SJSA1 (cell line): ENCODE measurements at places on chromosomes 16 and 17. TPM values are rescaled to one million over a fixed set of nuclear protein-coding genes. Genes with fewer than 3 reads are reported as not detected.

GRCh38 chr17:72930031-72930430, 162.5 kb downstream of the SLC39A11 start:
- DNase-seq, result no peak

PYY gene
- not detected in 2 replicates for total RNA-seq

DNA sequence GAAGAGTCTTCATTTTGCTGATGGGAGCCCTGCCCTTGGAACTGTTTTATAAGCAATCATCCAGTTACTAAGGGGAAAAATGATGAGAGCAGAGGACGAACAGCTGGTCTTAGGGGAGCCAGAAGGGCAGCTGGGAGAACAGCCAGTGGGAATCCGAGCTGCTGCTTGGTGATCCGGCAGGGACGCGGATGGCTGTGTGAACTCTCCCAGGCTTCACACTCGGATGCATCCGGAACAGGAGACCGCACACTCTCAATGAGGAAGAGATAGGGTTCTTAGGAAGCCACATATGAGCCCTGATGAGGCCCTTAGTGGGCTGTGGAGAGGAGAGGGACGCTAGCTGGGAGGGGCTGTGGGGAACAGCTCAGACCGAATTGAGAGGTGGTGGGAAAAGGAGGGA, 5.0 kb upstream of the CACNG5 start:
- no peak for DNase-seq

DNA sequence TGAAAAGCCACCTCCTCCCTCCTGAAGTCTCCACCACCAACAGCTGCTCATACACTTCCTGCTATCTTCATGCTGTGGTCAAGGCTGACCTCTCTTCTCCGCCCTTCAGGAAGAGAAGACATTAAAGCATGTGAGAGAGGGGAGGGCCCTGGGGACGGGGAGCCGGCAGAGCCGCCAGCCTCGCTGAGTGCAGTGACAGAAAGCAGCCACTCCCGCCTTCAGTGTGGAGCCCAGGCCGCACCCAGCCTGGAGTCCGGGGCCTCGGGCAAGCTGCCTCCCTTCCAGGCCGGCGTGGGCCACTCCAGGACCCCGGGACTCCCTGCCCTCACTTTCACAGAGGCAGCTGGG, 94.7 kb upstream of the TNRC6C start:
- DNase-seq, result no peak

TBC1D3K gene
- total RNA-seq, result not detected in 2 replicates

NPIPB13 gene
- total RNA-seq, result not detected in 2 replicates

- no peak for DNase-seq
Measured at GRCh38 chr17:20934288-20934687, 108.5 kb downstream of the USP22 start.

DNA sequence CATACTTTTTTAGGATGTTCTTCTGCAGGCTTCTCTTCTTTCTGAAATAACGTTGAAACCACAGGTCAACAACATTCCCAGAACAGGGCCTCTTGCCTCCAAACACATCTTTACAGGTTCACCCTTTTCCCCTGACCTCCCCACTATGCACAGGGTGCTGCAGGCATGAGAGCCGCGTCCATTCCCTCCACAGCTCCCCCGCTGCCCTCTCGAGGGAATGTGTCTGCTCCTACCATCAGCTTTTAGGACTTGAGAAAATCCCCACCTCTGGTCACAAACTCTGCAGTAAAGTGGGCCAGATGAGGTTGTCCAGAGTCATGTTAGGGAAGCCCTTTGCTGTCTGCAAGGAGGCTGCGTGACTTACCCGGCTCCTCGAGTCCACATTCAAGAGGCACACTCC, 30.5 kb downstream of the DUSP14 start:
- DNase-seq, result no peak

- no peak for DNase-seq
Measured at GRCh38 chr17:81150377-81151077, 14.8 kb upstream of the PVALEF start.

- peak; percentile 22 for DNase-seq
Measured at GRCh38 chr17:596763-597644, 117.6 kb downstream of the VPS53 start.

ABCA6 gene
- not detected in 2 replicates for total RNA-seq

CBFA2T3 gene
- not detected in 2 replicates for total RNA-seq

FAM171A2 gene
- 6.9 and 8.6 TPM in 2 replicates for total RNA-seq

DNA sequence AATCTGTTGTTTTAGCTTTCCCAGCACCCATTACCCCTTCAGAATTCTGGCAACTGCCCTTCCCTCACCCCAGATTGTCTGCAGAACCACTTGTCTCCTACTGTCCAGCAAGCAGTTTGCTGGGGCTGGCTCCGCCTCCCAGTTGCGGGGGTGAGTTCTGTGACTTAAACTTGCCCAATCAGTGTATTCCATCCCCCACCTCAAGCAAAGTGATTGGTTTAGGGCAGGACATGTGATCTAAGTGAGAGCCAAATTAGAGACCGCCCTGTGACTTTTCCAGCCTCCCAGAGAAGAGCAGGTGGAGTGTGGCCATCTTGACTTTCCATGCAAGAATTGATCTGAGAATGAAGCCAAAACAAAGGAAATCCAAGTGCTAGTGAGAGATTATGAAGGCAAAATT, 22.7 kb upstream of the SRCIN1 start:
- no peak for DNase-seq

- no peak for DNase-seq
Measured at GRCh38 chr17:79534851-79535727, 75.8 kb downstream of the RBFOX3 start.
